Mucosa of descending colon (tissue), 3 donors: ENCODE measurements at places on chromosomes 4 and X. TPM values are rescaled to one million over a fixed set of nuclear protein-coding genes. Genes with fewer than 3 reads are reported as not detected.

Gene POU3F4
- total RNA-seq: 1.0 TPM

GRCh38 chr4:142923619-142924018, 77.5 kb upstream of the INPP4B start:
- no peak for DNase-seq

DNA sequence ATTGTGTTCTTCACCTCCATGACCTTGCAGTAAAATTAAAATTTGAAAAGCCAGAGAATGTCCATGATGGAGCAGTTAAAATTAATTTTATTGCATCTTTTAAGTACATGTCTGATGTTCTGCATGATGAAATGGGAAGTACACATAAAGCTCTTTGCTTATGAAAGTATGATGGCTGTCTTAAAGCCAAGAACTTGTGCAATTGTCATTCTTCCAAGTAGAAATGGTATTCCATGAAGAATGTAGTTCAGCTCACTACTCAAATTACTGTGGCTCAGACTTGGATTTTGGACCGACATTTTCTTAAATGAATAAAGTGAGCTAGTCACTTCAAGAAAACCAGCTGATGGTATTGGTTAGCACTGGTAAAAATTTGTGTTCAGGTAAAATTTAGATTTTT, 161.7 kb upstream of the CXCL13 start:
- no peak for DNase-seq

Gene IBSP
- not detected for total RNA-seq

- no peak for DNase-seq
These were observed 3.1 kb downstream of the JADE1 start for GRCh38 chr4:128812442-128813235.

GRCh38 chr4:48651914-48652313, 128.2 kb downstream of the FRYL start:
- no peak for DNase-seq

DNA sequence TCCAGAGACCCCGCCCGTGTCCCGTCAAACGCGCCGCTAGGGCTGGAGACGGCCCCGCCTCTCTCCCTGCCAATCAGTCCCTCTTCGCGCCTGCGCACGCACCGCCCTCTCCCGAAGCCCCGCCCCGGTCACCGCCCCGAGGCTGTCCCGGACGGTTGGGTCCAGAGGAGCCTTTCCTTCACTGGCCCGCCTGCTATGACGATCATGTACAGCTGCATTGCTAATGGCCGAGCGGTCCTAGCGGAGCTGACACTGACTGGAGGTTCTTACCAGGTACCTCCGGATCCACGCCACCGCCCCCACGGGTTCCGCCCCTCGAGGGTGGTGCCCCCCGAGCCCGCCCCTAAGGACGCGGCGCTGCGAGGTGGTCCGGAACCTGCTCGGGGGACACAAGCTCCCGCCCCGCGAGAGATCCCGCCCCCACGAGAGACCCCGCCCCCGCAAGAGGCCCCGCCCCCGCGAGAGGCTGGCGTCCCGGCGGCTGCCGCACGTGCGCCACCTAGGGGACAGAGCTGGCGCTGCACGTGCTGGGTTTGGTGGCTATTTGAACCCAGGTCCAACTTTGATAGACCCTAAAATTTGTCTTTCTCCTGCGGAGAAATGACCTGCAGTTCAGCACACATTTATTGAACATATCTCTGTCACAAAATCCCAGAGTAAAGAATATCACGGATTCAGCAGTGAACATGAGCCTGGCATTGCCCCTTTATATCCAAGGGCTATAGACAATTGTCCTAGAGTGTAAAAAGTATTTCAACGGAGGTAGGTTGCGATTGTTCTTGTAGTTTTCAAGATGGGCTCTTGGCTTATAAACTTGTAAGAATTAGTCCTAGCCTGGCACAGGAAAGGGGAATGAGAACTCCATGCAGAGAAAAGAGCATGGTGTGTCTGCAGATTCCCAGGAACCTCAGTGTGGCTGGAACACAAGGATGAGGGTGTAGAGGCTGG, 88.7 kb downstream of the HNRNPD start:
- peak; percentile 100 for DNase-seq

Gene MGAT4D
- not detected for total RNA-seq

DNA sequence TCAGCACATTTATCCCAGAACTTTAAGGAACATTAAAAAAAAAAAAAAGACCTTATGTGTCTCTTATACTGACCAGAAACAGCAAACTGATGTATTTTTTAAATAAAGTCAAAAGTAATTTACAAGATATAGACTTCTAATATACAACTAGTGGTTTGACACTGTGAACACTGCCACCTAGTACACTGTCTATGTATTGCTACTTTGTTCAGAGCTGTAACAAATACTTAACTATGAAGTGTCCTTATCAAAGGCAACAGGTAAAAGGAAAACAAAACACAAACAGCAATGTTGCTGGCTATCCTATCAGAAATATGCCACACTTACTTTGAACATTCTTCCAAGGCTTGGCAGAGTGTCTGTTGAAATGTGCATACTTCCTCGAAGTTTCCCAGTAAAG, 60.4 kb downstream of the CD40LG start:
- DNase-seq: no peak

- no peak for DNase-seq
These were observed 41.9 kb downstream of the MAMLD1 start for GRCh38 chrX:150405006-150405405.

DNA sequence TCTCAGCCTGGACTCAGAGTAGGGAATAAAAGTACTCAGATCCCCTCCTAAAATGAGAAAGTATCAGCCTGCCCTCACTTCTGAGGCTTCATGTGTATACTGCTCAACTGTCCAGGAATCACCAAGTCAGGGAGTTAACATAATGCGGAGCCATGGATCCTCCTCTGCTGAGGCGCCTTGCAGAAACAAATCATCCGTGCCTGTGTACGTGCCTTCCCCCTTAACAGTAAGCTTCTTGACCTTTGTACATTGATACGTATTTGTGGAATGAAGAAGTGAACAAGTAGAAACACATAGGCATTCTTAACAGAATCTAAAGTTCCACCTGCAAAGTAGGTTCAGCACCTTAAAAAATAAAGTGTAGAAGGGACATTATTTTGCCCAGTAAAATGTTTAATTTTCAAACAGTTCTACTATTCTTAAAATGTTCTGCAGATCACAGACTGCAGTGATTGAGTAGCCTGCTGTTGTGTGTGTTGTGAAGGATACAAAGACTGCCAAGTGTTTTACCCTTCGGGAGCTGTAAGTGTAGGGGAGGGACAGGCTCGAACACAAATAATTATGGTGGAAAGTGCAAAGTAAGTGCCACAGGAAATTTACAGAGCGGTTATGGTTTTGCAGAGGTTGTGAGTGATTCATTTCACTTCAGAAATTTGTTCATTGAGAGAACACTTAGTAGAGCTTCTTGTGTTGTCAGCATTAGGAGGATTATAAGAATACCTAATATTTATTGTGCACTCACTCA, 61.9 kb downstream of the ARHGAP10 start:
- no peak for DNase-seq

Gene UGT2B11
- total RNA-seq: 0.26 TPM

Gene MAGEA10
- not detected for total RNA-seq

Gene DGKK
- total RNA-seq: not detected

DNA sequence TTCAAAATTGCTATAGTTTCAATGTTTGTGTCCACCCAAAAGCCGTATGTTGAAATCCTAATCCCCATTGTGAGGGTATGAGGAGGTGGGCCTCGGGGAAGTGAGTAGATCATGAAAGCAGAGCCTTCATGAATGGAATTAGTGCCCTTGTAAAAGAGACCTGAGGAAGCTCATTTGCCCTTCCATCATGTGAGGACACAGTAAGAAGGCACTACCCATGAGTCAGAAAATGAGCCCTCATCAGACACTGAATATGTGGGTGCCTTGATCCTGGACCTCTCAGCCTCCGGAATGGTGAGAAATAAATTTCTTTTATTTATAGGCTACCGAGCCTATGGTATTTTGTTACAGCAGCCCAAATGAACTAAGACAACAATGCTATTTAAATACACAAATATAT, 57.7 kb upstream of the EFHC2 start:
- no peak for DNase-seq

Gene RAB9B
- 0.82 TPM for total RNA-seq

DNA sequence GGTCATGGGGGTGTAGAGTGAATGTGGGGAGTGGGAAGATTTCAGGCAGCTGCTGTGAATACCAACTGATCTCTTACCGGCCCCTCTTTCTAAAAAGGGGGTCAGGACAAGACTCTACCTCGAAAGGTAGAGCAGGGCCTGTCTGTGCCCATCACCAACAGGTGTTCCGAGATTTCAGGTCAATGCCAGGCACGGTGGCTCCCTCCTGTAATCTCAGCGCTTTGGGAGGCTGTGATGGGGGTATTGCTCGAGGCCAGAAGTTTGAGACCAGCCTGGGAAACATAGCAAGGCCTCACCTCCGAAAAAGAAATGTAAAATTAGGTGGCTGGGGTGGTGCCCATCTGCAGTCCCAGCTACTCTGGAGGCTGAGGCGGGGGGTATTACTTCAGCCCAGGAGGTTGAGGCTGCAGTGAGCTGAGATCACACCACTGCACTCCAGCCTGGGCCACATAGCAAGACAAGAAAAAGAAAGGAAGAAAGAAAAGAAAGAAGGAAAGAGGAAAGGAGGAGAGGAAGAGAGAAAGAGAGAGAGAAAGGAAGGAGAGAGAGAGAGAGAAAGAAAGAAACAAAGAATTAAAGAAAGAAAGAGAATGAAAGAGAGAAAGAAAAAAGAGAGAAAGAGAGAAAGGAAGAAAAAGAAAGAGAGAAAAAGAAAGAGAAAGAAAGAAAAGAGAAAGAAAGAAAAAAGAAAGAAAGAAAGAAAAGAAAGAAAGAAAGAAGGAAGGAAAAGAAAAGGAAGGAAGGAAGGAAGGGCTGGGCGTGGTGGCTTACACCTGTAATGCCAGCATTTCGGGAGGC, 50.1 kb downstream of the CRLF2 start:
- DNase-seq: no peak

DNA sequence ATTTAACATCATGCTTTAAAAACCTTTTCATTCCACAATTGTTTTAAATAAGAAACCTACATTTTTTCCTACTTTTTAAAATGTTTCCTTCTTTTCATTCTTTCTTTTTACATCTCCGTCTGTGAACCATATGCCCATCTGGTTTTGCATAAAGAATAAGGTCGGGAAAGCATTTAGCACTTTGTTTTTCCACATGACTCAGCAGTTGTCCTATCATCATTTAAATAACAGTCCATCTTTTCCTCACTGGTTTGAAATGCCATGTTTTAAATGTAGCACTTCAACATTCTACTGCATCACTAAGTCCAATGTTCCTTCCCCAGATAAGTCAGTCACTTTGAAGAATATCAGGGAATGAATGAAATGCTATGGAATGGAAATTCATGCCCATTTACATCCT, 128.4 kb downstream of the SH3RF1 start:
- DNase-seq: no peak

DNA sequence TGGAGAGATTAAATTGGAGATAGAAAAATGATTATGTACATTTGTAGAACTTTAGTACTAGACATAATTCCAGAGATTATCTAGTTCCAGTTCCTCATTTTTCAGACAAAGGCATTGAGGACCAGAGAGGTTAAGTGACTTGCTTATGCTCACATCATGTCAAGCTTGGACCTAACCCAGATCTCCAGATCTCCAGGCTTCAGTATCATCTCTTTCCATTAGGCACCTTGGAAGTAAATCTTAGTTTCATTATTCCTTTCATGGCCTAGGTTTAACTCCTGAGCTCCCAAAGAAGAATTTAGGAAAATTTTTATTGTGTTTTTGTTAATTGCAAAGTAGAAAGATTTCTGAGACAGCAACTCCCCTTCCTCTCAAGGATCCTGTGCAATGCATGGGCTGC, 148.8 kb downstream of the GATB start:
- DNase-seq: no peak

Gene EVC2
- 0.64 TPM for total RNA-seq

Gene MID1
- 48.4 TPM for total RNA-seq
